ENCODE measurements at places on chromosomes 12 and 14. TPM values are rescaled to one million over a fixed set of nuclear protein-coding genes. Genes with fewer than 3 reads are reported as not detected.

DNA sequence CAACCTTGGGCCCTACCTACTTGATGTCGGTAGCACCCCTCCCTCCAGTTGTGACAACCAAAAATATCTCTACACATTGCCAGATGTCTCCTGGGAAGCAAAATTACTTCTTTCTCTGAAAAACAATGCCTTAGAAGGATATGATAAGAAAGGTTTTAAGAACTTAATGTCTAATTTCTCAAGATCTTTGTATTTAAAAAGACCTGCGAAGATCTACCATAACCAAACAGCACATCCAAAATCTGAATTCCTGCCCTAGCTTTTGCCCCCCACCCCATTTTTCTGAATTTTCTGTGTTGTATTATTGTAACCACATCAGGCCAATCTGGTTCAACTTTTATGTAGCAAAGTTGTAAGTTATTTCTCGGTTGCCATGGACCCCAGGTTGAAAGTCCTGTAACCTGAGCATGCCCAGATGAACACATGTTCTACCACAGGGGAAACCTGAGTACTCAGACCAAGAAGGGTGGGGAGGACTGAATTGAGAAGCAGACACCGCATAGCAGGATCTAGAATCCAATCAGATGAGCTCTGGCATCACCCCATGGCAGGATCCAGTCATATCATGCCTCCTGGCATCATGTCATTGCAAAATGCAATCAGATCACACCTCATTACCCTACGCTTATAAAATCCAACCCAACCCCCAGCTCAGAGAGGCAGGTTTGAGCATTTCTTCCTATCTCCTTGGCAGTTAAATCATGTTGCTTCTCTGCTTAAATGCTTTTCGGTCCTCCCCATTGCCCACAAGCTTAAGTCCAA lies 8.7 kb downstream of the TMEM253 start:
- DNase-seq, result peak; percentile 56

DNA sequence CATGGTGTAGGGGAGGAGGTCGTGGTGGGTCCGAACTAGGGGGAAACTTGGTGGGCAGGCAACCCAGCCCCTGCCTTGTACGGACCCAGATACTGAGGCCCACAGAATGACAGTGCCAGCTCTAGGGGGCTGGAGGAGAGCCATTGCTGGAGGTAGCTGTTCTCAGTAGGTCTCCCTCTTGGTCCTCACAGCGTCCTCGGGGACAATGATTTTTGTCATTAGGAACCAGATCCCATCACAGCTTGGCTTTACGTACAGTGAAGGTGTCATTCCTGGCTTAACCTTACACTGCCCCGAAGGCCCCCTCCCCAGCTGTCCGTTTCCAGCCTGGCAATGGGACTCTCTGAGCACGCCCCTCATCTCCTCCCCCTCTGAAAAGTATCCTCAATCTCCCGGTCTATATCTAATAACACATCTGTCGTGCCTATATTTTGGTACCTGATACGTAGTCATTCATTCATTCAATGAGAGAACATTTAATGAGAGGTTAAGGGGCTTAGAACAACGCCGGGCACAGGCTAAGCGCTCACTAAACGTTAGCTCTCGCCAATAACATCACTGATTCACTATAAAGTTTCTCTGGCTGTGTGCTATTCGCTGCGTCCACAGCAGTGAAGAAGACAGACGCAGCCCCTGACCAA lies 597 bp upstream of the DYNC1H1 start:
- no peak for DNase-seq

- peak; percentile 19 for DNase-seq
Measured at GRCh38 chr12:119674560-119674959, 6.6 kb downstream of the PRKAB1 start.

GRCh38 chr12:47648056-47648579 lies 57.7 kb downstream of the RPAP3 start:
- DNase-seq, result no peak

- DNase-seq, result peak; percentile 99
Measured at GRCh38 chr12:113850309-113851056, 115.6 kb downstream of the RBM19 start.

Gene SLCO1B1
- total RNA-seq, result not detected

Gene DAO
- total RNA-seq, result not detected
